ENCODE measurements at places on chromosomes 6 and 20. TPM values are rescaled to one million over a fixed set of nuclear protein-coding genes. Genes with fewer than 3 reads are reported as not detected.
A peak's percentile ranks its signal among the peaks of the same experiment; 100 is the strongest.

CDH26 gene
- not detected for total RNA-seq

GRCh38 chr6:92114797-92115196 lies 1304.6 kb downstream of the EPHA7 start:
- no peak overlapping the region for H3K27ac ChIP-seq
- no peaks in the 10 kb centered on the region for H3K4me1 ChIP-seq
- DNase-seq = no peak
- no peaks in the 10 kb centered on the region for H3K36me3 ChIP-seq
- no peak overlapping the region for H3K4me3 ChIP-seq

GRCh38 chr6:155116571-155116910 lies 121.4 kb downstream of the TIAM2 start:
- no peak overlapping the region for H3K4me3 ChIP-seq
- peaks cover 40% of the 10 kb centered on the region for H3K4me1 ChIP-seq
- DNase-seq = no peak

DNA sequence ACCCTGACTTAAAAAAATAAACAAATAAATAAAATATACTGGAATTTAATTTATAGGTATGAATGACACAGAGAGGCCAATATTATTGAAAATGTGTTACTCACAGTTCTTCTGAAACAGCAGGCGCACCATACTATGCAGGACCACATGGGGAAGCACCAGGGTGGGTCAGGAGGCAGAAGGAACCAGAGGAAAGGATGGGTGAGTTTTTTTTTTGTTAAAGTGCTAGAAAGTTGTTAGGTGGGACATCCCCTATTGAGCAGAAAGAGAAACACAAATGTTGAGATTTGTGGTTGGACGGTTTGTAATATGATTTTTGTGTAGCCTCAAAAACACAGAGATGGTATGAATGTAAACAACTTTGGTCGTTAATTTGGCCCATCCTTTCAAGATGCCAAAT lies 26.0 kb downstream of the PTPRA start:
- peaks cover 1% of the 10 kb centered on the region for H3K36me3 ChIP-seq
- no peak overlapping the region for H3K27ac ChIP-seq
- H3K27me3 ChIP-seq = no peaks in the 10 kb centered on the region
- no peak overlapping the region for H3K4me3 ChIP-seq
- peaks cover 14% of the 10 kb centered on the region for H3K4me1 ChIP-seq

DNA sequence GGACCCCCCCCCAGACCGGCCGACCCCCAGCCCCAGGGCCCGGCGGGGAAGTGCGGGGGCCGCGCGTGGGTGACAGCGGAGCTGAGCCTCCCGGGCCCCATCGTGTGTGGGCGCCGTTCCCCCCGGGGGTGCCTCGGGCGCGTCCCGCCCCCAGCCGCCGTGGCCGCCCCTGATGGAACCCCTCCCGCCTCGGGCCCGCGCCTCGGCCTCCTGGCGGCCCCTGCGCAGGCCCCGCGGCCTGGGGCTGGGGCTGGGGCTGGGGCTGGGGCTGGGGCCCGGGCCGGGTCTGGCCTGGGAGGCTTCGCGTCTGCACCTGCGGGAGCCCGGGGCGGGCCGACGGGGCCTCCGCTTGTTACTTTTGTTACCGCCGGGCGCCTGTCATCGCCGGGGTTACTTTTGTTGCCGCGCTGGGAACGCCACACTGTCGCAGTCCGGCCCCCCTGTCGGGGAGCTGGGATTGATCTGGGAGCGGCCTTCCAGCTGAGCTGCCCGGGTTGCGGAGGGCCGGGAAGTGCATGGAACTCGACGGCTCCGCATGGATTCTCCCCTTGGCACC lies 598 bp downstream of the OGFR start:
- peak overlapping the region; percentile 59 for H3K27ac ChIP-seq
- H3K4me3 ChIP-seq = peak overlapping the region; percentile 81
- H3K27me3 ChIP-seq = no peaks in the 10 kb centered on the region
- peaks cover 7% of the 10 kb centered on the region for H3K36me3 ChIP-seq

STMN3 gene
- 15.0 TPM for total RNA-seq

RAB5IF gene
- total RNA-seq = 74.0 TPM

BMP7 gene
- not detected for total RNA-seq

BTNL2 gene
- not detected for total RNA-seq

FBXO30 gene
- total RNA-seq = 11.8 TPM

DNA sequence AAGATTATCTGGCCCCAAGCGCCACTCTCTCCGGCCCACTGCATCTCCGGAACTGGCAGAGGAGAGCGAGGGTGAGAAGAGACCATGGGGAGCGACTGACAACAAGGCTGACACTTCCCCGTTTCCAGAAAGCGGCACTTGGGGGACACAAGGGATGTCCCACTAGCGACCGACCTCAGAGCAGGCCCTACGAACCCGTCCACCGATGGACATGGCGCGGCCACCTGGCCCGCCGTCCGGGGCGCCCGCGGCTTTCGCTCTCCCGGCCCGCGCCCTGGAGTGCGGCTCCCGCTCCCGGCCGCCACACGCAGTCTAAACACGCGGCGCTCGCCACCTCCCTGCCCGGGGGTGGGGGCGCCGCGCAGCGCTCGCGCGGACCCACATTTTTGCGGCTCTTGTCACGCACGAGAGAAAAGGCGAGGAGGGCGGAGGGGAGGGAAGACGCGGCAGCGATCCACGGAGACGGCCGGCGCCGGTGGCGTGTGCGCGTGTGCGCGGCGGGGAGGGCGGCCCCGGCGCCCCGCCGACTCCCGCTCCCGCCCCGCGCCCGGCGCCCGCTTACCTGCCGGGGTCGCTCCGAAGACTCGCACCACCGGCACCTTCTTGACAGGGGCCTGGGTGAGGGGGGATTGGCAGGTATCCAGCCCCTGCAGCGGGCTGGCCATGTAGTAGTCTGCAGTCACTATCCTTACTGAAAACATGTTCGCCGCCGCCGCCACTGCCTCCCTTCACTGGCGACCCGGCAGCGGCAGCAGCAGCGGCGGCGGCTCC lies 645 bp downstream of the REV3L start:
- H3K27ac ChIP-seq = peak overlapping the region; percentile 96
- DNase-seq = no peak
- no peaks in the 10 kb centered on the region for H3K27me3 ChIP-seq
- peaks cover 1% of the 10 kb centered on the region for H3K36me3 ChIP-seq
- H3K4me3 ChIP-seq = peak overlapping the region; percentile 99

PARD6B gene
- total RNA-seq = 2.2 TPM

DNA sequence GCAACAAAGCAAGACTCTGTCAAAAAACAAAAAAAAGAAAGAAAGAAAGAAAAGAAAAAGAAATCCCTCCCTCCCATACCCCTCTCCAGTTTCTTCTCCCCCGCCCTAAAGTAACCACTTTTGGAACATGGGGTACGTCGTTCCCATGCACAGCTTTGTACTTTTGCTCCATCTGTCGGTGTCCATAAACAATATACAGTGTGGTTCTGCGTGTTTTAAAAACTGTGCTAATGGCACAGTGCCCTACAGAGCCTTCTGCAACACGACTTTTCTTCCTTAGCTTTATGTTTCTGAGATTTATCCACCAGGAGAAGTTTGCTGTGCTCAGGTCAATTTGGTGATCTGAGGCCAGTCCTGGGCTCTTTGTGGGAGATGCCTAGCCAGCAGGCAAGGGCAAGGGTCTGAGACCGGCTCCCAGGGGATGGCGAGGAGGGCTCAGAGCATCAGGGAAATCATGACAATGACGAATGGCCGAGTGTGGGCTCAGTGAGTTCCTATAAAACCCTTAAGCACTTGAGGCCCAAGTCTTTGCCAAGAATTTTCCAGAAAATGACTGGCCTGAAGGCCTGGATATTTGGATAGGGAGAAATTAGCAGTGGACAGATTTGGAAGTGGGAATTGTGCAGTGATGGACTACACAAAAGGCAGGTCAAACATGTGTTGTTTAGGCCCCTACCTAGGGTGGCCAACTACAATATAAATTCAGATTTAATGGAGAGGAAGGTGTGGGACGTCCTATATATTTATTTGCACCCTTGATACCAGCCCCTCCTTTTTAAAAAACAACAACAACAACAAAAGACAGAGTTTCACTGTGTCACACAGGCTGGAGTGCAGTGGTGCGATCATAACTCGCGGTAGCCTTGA lies 1.9 kb upstream of the BCAS4 start:
- DNase-seq = no peak
- H3K4me1 ChIP-seq = peaks cover 25% of the 10 kb centered on the region
- no peaks in the 10 kb centered on the region for H3K36me3 ChIP-seq
- H3K27ac ChIP-seq = no peak overlapping the region
- H3K4me3 ChIP-seq = no peak overlapping the region
- H3K27me3 ChIP-seq = no peaks in the 10 kb centered on the region

DNA sequence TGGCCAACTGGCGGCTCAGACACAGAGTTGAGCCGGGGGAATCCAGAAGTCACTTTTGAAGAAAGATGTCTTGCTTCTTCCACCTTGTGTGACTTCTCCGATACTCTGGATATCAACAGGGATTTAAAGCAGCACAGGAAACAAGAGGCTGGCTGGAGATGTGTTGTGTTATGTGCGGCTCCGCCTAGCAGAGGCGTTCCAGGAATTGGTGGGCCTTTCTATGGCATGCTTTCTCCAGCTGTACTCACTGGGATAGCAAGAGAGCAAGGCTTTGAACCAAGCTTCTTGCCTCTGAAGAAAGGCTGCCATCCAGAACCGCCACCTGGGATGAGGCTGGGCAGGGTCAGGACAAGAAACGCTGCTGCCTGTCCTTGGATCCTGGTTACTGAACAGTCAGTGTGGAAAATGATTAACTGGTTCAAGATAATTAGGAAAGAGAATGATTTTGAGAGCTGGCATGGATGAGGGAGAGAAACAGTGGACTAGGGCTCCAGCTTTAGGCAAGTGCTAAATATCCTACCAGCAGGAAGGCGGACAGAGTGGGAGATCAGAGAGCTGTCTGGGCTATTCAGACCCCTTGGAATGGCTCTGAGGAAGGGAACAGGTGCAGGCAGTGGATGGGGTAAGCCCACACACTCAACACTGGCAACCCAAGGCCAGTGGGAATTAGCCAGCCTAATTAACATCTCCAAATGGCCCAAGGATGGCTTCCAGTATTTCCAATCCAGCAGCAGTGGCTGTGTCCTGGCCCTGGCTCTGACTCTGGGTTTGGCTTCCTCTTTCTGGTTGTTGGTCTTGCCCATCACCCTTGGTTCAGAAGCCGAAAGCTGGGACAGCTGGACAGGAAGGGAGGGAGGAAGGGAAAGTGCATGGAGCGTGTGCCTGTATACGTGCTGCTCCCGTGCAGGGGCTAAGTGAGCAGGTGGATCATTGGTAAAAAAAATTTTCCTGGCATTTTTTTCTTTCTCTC lies 31.9 kb downstream of the INSM1 start:
- DNase-seq = no peak
- H3K36me3 ChIP-seq = no peaks in the 10 kb centered on the region
- H3K27me3 ChIP-seq = no peaks in the 10 kb centered on the region
- H3K27ac ChIP-seq = no peak overlapping the region
- H3K4me1 ChIP-seq = no peaks in the 10 kb centered on the region

DNA sequence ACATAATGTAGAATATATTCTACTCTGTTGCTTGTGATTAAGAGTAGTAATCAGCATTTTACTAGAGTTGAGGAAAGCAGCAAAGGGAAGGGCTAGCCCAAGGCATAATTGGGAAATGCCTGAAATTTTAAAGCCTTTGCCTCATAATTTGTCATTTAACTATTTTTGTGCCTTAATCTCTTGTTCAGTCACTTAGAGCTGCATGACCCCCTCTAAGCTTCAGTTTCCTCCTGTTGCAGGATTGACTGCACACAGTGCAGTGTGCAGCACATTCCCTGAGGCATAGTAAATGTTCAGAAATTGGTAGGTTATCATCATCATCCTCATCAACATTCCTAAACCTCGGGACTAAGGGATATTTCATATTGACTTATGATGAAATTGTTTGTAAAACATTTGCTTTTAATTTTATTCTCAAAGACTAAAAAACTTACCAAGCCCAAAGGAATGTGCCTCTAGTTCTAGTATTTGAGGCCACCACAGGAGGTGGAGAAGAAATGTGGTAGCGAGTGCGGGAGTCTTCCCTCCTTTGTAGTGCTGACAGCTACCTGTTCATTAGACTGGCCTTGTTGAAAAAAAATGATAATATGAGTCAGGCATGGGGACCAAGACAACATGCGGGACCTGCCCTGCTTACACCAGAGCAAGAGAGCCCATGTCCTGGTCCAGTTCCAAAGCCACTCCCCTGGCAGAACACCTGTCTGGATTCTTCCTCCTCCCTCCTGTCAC lies 14.8 kb upstream of the TENT5A start:
- DNase-seq = no peak
- H3K36me3 ChIP-seq = no peaks in the 10 kb centered on the region
- no peak overlapping the region for H3K4me3 ChIP-seq
- H3K4me1 ChIP-seq = peaks cover 51% of the 10 kb centered on the region
- no peaks in the 10 kb centered on the region for H3K27me3 ChIP-seq

GRCh38 chr20:52037370-52037769 lies 154.2 kb downstream of the ZFP64 start:
- H3K4me3 ChIP-seq = no peak overlapping the region
- DNase-seq = no peak
- no peaks in the 10 kb centered on the region for H3K36me3 ChIP-seq
- peaks cover 5% of the 10 kb centered on the region for H3K4me1 ChIP-seq
- H3K27ac ChIP-seq = no peak overlapping the region

- H3K4me1 ChIP-seq = no peaks in the 10 kb centered on the region
- H3K27me3 ChIP-seq = no peaks in the 10 kb centered on the region
- no peak overlapping the region for H3K27ac ChIP-seq
- no peak overlapping the region for H3K4me3 ChIP-seq
These were observed 139.9 kb downstream of the MYB start for GRCh38 chr6:135320721-135321621.

DNA sequence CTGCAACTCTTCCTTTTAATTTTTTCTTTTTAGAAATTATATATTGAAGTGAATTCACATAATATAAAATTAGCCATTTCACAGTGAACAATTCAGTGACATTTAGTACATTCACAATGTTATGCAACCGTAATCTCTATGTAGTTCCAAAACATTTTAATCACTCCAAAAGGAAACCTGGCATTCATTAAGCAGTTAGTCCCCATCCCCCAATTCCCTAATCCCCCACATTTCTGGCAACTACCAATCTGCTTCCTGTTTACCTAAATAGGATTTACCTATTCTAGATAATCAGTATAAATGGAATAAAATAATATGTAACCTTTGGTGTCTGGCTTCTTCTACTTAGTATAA lies 8.5 kb upstream of the DDX27 start:
- H3K4me3 ChIP-seq = no peak overlapping the region
- no peaks in the 10 kb centered on the region for H3K27me3 ChIP-seq
- no peak overlapping the region for H3K27ac ChIP-seq
- no peaks in the 10 kb centered on the region for H3K4me1 ChIP-seq
- DNase-seq = no peak
- H3K36me3 ChIP-seq = peaks cover 4% of the 10 kb centered on the region

GRCh38 chr6:30157581-30157980 lies 3.4 kb downstream of the TRIM10 start:
- H3K36me3 ChIP-seq = no peaks in the 10 kb centered on the region
- H3K4me3 ChIP-seq = no peak overlapping the region
- no peak overlapping the region for H3K27ac ChIP-seq
- no peak for DNase-seq

- H3K4me1 ChIP-seq = peaks cover 14% of the 10 kb centered on the region
- no peak for DNase-seq
- no peak overlapping the region for H3K4me3 ChIP-seq
- no peaks in the 10 kb centered on the region for H3K36me3 ChIP-seq
- H3K27me3 ChIP-seq = peaks cover 1% of the 10 kb centered on the region
- no peak overlapping the region for H3K27ac ChIP-seq
These were observed 46.9 kb upstream of the ARMC2 start for GRCh38 chr6:108801366-108801765.
